Osteoblast (primary cell): ENCODE measurements at places on chromosomes 4 and X. TPM values are rescaled to one million over a fixed set of nuclear protein-coding genes. Genes with fewer than 3 reads are reported as not detected.

DNA sequence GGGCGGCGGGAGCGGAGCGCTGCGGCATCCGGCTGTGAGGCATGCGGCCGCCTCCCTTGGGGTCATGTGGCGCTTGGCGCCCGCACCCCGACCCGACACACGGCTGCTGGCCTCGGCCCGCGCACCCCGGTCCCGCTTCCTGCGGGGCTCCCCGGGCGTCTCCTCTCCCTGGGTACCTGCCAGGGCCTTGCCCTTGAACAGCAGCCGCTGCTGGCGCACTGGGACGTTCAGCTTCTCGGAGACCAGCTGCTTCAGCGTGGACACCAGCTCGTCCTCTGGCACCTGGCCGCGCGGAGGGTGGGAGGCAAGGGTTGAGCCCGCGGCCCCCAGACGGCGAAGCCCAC is 391 bp downstream of the UBL4A start:
- peaks cover 20% of the 10 kb centered on the region for H3K36me3 ChIP-seq
- H3K27me3 ChIP-seq, result no peaks in the 10 kb centered on the region
- no peak overlapping the region for H3K27ac ChIP-seq
- H3K4me1 ChIP-seq, result peaks cover 10% of the 10 kb centered on the region

- no peak overlapping the region for H3K27ac ChIP-seq
- peaks cover 12% of the 10 kb centered on the region for H3K27me3 ChIP-seq
- H3K4me1 ChIP-seq, result no peaks in the 10 kb centered on the region
- no peaks in the 10 kb centered on the region for H3K36me3 ChIP-seq
Observed at GRCh38 chrX:112043997-112044396, 38.6 kb downstream of the TRPC5 start.

Gene PPEF2
- not detected in 2 replicates for total RNA-seq

Gene ABCG2
- total RNA-seq, result 0.36 and 0.59 TPM in 2 replicates

Gene USP53
- total RNA-seq, result 61.9 and 70.7 TPM in 2 replicates

DNA sequence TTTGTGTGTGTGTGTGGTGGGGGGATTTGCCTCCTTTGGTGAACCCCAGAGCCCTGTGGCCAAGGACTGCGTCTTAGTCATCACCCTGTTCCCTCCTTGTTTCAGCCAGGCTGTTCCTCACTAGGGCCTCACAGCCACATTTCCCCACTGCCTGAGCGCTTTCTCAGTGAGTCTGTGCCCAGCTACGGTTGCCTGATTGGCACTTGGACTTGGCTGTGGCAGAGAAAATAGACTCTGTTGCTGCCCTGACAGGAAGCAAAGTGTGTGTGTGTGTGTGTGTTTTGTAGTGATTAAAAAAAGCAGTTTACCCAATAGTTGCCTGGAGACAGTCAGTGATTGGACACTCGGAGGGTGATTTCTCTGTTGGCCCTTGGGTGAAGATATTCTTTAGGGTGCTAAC is 113.0 kb downstream of the UCHL1 start:
- H3K4me3 ChIP-seq, result no peak overlapping the region
- no peaks in the 10 kb centered on the region for H3K27me3 ChIP-seq

GRCh38 chr4:137663251-137664045 is 131.2 kb upstream of the PCDH18 start:
- H3K27me3 ChIP-seq, result no peaks in the 10 kb centered on the region
- no peak overlapping the region for H3K4me3 ChIP-seq
- peaks cover 38% of the 10 kb centered on the region for H3K4me1 ChIP-seq
- DNase-seq, result no peak
- no peaks in the 10 kb centered on the region for H3K36me3 ChIP-seq

GRCh38 chrX:108132034-108132433 is 40.5 kb downstream of the ATG4A start:
- no peak for DNase-seq
- H3K36me3 ChIP-seq, result peaks cover 7% of the 10 kb centered on the region
- no peaks in the 10 kb centered on the region for H3K4me1 ChIP-seq
- peaks cover 21% of the 10 kb centered on the region for H3K27me3 ChIP-seq
- H3K27ac ChIP-seq, result no peak overlapping the region
- H3K4me3 ChIP-seq, result no peak overlapping the region

DNA sequence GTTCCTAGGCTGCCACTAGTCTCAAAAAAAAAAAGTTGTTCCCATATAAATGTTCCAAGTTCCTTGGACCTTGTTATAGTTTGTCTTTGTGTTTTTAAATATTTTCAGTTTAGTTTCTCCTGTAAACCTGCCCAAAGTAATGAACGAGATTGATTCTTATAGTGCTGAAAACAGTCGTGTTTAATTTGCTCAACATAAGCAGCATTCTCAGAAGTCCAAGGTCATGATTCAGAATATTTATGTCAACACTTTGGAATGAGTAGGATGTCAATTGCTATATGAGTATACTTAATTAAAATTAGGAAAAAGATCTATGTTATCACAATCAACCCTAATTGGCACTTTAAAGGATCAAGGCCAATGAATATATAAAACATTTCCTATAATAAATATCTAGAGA is 510.9 kb downstream of the PPP4R3C start:
- no peak overlapping the region for H3K4me3 ChIP-seq
- no peak overlapping the region for H3K27ac ChIP-seq
- no peaks in the 10 kb centered on the region for H3K36me3 ChIP-seq
- no peaks in the 10 kb centered on the region for H3K4me1 ChIP-seq

Gene HTR2C
- not detected in 2 replicates for total RNA-seq

Gene MRPL1
- 23.2 and 25.3 TPM in 2 replicates for total RNA-seq

- no peak overlapping the region for H3K4me3 ChIP-seq
- DNase-seq, result peak; percentile 25
- H3K27me3 ChIP-seq, result no peaks in the 10 kb centered on the region
- H3K27ac ChIP-seq, result no peak overlapping the region
- no peaks in the 10 kb centered on the region for H3K4me1 ChIP-seq
Observed at GRCh38 chrX:134026565-134027311, 41.3 kb upstream of the GPC3 start.

Gene MMRN1
- not detected in 2 replicates for total RNA-seq

Gene PABPC5
- 3.2 and 3.6 TPM in 2 replicates for total RNA-seq

DNA sequence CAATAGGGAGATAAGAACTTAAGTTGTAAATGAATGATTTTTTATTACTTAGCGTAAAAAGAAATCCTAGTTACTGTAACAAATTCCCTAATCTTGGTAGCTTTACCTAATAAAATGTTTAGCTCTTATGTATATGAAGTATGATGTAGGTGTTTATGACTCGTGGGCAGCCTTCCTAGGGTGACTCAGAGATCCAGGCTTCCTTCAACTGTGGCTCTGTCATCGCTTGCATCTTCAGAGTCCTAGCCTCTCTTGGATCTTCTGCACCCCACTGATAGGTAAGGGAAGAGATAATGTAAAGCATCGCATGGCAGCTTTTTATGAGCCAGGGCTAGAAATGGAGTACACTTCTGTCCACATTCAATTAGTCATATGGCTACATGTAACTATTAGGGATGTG is 165.6 kb upstream of the GLRA2 start:
- no peak overlapping the region for H3K27ac ChIP-seq
- no peak overlapping the region for H3K4me3 ChIP-seq
- no peak for DNase-seq
- H3K27me3 ChIP-seq, result no peaks in the 10 kb centered on the region

DNA sequence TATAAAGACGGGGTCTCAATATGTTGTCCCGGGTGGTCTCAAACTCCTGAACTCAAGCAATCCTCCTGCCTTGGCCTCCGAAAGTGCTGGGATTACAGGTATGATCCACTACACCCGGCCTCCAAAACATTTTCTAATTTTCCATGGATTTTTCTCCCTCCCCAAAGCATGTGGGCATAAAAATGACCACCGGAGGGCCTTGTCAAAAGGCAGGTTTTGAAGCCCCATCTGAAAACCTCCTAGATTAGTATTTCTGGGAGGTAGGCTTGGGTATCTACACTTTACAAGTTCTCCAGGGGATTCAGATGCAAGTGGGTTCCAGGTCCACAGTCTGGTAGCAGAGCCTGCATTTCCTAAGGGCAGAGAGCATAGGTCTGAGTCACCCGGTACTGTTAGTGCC is 1.4 kb upstream of the GPR173 start:
- H3K27ac ChIP-seq, result no peak overlapping the region
- peaks cover 8% of the 10 kb centered on the region for H3K4me1 ChIP-seq
- H3K36me3 ChIP-seq, result no peaks in the 10 kb centered on the region
- H3K4me3 ChIP-seq, result no peak overlapping the region

- DNase-seq, result no peak
- H3K4me1 ChIP-seq, result no peaks in the 10 kb centered on the region
- H3K4me3 ChIP-seq, result no peak overlapping the region
- H3K27me3 ChIP-seq, result no peaks in the 10 kb centered on the region
- H3K36me3 ChIP-seq, result no peaks in the 10 kb centered on the region
- no peak overlapping the region for H3K27ac ChIP-seq
Observed at GRCh38 chr4:139876337-139876941, 210.8 kb downstream of the MGST2 start.

GRCh38 chr4:24965627-24966026 is 52.8 kb upstream of the CCDC149 start:
- no peaks in the 10 kb centered on the region for H3K4me1 ChIP-seq
- H3K36me3 ChIP-seq, result no peaks in the 10 kb centered on the region
- DNase-seq, result no peak
- H3K27me3 ChIP-seq, result no peaks in the 10 kb centered on the region
- no peak overlapping the region for H3K27ac ChIP-seq

GRCh38 chr4:103076747-103077347 is at the start of gene SLC9B2:
SLC9B2 (minus strand) TSS chr4:103076761; CDS start chr4:103067550, 9,211 bp downstream.
- H3K27me3 ChIP-seq, result no peaks in the 10 kb centered on the region
- peaks cover 10% of the 10 kb centered on the region for H3K4me1 ChIP-seq
- peak within 1 kb of the TSS; percentile 66 for H3K27ac ChIP-seq
- peaks cover 7% of the 10 kb centered on the region for H3K36me3 ChIP-seq
- peak; percentile 37 for DNase-seq

GRCh38 chrX:110407910-110408545 is 49.4 kb downstream of the RTL9 start:
- DNase-seq, result no peak
- H3K27me3 ChIP-seq, result no peaks in the 10 kb centered on the region
- no peaks in the 10 kb centered on the region for H3K36me3 ChIP-seq

GRCh38 chr4:17152941-17153540 is 254.6 kb upstream of the LDB2 start:
- H3K4me1 ChIP-seq, result peaks cover 14% of the 10 kb centered on the region
- DNase-seq, result no peak

Gene GPR143
- total RNA-seq, result not detected in 2 replicates

Gene CLDN22
- not detected in 2 replicates for total RNA-seq

GRCh38 chr4:55876387-55876786 is 22.9 kb downstream of the EXOC1 start:
- H3K27me3 ChIP-seq, result no peaks in the 10 kb centered on the region
- H3K4me1 ChIP-seq, result no peaks in the 10 kb centered on the region
- H3K27ac ChIP-seq, result no peak overlapping the region
- no peak overlapping the region for H3K4me3 ChIP-seq
- DNase-seq, result no peak

DNA sequence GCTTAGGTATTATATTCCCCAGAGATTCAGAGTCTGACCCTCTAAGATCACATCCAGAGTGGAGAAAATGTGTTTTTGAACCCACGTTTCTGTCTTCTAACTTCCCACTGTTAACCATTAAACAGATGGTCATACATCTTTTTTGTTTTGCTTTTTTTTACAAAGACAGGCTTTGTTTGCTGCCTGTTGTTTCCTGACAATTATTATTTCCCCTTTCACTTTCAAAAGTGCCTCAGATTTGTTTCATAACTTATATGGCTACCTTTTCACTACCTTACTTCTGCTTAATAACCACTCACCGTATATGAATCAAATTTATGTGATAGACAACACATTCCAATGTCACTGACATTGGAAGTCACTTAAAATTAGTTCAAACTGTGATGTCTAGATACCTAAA is 142.2 kb downstream of the HS3ST1 start:
- H3K4me1 ChIP-seq, result no peaks in the 10 kb centered on the region
- no peaks in the 10 kb centered on the region for H3K36me3 ChIP-seq
- H3K27me3 ChIP-seq, result no peaks in the 10 kb centered on the region
- H3K27ac ChIP-seq, result no peak overlapping the region
- no peak overlapping the region for H3K4me3 ChIP-seq

DNA sequence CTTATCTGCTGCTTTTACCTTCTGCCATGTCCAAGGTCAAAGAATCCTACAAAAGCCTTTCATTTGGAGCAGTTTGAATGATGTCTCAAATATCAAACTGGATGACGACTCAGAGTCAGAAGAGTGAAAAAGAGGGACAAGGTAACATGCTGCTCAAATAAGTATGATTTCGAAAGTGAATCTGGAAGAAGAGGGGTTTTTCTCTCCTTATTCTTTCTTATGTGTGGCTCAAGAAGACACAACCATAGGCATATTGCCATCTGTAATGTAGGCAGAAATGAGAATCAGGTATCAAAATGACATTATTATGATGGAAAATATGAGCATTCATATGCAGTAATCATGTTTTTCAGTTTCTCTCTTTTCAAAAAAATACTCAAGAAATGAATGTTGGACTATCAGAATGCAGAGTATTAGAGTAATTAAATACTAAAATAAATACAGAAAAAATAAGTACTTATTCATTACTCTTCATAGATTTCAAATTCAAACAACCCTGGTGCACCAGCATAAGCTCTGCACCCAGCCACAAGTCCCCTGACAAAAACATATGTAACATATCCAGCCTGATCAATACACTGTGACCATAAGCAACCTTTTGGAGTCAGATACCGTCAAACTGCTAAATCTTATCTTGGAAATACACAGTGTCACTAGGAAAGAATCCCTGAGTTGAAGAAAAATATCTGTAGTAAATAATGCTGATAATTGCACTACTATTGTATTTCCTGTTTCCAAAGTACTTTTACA is 468.6 kb downstream of the INPP4B start:
- H3K4me3 ChIP-seq, result no peak overlapping the region
- H3K4me1 ChIP-seq, result peaks cover 30% of the 10 kb centered on the region
- no peak for DNase-seq
- no peaks in the 10 kb centered on the region for H3K36me3 ChIP-seq

DNA sequence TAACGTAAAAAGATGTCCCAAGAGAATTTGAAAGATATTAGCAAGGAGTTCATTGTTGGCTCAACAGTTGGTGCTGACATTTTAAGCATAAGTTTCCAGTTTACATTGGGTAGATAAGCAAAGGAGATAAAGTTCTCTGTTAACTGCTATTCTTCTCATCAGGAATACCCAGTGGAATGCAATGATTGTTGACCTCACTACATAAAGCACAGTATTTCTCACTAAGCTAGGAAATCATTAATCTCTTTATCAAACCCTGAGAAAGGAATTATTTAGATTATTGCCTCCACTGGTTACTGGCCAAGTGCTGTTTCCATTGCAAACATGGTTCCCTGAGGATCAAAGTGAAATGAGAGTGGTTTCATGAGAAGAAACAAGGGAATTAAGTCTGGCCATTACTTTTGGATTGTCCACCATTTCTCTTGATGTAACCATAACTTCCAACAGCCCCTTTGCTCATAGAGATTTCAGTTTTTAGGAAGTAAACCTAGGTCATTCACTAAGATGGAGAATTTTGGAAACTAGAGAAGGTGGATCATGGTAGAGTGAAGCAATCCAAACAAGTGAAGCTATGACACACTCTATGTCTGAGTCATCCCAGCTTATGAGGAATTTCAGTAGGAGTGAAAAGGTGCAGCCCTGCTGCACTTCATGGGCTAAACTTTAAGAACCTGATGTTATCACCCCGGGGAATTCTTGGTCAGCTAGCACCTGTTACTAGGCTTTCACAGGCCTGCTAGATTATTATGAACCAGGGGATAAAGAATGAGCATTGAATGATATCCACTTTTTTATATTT is 163.4 kb downstream of the AREG start:
- H3K36me3 ChIP-seq, result no peaks in the 10 kb centered on the region
- H3K27me3 ChIP-seq, result peaks cover 35% of the 10 kb centered on the region
- peak; percentile 10 for DNase-seq
- no peak overlapping the region for H3K4me3 ChIP-seq
- H3K27ac ChIP-seq, result no peak overlapping the region
- H3K4me1 ChIP-seq, result no peaks in the 10 kb centered on the region
